Kasumi-1 (cell line): ENCODE measurements at places on chromosomes 12 and 14.
A peak's percentile ranks its signal among the peaks of the same experiment; 100 is the strongest.

GRCh38 chr12:117966511-117966910, 2.3 kb downstream of the KSR2 start:
- DNase-seq, result no peak

DNA sequence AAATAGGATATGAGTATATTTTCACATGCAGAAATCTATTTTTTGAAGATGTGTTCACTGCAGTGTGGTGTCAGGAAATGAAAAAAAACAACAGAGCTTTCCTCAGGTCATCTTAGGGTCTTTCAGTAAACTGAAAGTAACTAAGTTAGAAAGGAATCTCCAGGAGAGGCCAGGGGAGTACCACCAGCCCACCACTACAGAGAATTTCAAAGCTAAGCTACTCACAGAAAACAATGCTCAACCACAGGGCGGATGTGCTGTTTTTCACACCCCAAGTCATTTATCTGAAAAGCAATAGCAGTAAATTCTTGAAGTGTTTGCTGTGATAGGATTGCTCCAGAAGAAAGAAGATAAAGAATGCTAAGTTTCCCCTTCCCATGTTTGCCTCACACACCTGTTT, 79.0 kb downstream of the IFNG start:
- DNase-seq, result no peak

GRCh38 chr12:9134981-9135628, 19.4 kb upstream of the A2M start:
- no peak for DNase-seq

DNA sequence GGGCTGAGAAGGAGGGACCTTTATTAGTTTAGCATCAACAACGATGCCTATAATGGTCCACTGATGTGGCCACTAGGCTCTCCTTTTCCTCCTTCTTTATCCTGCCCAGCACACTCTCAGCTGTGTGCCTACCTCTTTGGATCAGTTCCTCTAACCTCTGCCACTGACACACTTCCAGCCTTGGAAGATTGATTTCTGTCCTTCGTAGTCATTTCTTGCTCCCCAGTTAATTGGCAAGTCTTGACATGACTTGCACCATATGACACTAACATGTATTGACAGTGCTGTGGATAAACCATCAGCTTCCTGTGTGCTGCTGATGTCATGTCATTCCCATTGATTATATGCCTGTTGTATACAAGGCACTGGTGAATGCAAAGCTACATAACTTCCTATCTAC, 90.2 kb upstream of the PLEKHG7 start:
- no peak for DNase-seq

- DNase-seq, result peak; percentile 45
These were observed 1.5 kb downstream of the PRKCH start for GRCh38 chr14:61322799-61323290.

- no peak for DNase-seq
These were observed 225.8 kb downstream of the CRADD start for GRCh38 chr12:93902736-93903562.

DNA sequence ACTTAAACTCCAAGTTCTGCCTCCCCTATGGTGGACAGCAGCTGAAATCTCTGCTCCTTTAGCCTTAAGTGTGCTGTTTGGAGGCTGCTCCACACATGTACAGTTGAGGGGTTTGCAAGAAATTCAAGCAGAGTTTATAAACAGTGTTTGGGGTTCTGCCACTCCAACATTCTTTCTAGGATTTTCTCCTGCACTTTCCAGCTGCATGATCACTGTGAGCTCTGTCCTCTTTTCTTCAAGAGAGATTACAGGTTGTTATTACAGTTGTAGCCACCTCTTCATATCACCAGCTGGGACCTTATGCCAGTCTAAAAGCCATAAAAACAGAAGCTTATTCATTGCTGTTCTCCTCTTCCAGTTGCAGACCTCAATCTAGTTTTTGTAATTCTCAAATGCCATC, 8.4 kb downstream of the ZBTB25 start:
- DNase-seq, result no peak

- peak; percentile 70 for DNase-seq
These were observed 87.0 kb downstream of the SAMD4A start for GRCh38 chr14:54653712-54654469.

DNA sequence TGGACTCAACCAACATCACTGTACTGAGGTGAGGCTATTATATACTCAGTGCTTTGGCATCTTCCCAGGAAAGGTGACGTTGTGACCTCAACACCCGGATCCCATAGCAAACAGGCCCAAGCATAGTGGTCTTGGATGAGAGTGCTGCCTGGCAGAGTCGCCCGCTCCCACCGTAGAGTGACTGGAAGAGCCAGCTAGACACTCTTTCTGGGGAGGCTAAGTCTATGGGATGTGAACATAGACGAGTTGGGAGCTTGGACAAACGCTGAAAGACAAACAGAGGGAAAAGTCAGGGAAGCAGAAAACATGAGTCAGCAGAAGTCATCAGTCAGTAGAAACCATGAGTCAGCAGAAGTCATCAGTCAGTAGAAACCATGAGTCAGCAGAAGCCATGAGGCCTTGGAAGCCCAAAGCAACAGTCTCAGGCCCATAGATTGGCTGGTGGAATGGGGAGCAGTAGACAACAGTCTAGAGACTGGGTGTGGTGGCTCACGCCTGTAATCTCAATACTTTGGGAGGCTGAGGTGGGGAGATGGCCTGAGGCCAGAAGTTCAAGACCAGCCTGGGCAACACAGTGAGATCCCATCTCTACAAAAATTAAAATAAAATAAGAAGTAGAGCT, 66.4 kb upstream of the MAP1LC3B2 start:
- DNase-seq, result no peak

DNA sequence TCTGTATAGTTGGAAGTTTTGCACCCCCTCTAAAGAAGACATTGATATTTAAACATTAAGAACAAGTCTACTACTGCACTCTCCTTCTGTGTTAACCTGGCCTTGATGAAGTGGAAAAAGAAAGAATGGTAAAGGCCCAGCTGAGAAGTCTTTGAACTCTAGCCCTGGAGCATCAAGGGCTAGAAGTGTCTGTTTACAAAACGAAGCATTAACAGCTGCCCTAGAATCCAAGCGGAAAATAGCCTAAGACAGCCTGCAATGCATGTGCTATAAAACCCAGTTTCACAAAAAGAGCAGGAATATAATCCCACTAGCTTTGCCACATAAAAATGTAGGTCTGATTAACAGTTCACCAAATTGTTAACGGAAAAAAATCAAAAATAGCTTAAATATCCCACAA, 60.5 kb downstream of the NUMB start:
- no peak for DNase-seq

DNA sequence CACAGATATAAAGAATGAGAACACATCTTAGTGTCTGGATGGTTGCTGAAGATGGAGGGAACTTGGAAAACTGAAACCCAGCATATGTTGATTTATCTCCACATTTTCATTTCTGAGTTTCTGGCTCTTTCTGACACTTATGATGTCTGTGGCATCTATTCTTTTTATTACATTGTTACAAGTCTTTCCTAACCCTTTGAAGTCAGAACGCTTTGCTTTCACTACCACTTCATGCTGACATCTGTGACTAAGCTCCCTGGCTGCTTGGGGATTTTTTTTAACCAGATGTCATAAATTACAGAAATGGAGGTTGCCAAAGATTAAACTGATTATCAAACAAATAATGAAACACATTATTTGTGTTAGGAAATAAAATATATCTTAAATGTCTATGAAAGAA, 188.7 kb downstream of the KITLG start:
- no peak for DNase-seq

DNA sequence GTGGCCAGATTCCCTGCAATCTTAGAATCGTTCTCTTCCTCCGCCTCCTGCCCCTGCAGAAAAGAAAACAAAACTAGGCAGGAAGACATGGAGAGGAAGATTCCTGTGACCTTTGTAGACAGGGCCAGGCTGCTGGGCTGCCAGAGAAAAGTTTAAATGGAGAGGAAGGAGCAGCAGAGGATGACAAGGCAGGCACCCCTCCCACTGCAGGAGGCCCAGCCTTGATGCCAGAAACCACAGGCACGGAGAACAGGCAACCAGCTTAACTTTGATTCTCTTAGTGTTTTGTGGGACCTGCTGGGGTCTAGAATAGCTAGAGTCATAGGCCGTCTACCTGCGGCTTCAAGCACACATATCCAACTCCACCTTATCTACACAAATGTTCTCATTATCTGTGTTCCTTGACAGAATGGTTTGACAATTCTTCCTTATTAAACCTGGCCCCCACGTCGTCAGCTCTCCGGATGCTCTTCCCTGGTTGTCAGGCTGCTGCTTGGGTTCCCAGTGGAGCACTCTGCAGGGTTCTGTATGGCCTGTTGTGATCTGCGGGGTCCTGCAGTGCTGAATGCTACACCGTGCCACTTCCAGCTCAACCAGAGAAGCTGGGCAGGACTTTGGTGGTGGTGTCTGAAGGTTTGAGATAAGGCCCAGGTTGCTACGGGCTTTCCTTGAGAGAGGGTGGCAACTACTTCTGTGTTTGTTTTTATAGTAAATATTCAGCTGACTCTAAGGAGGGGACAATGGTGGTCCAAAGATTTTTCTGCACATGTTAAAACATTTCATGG, 609.5 kb downstream of the AACS start:
- no peak for DNase-seq

GRCh38 chr12:46237371-46238045, 31.3 kb downstream of the SLC38A1 start:
- DNase-seq, result no peak

- DNase-seq, result no peak
These were observed 858 bp upstream of the ANKRD13A start for GRCh38 chr12:109998241-109998903.

- no peak for DNase-seq
These were observed 278.7 kb downstream of the PDZRN4 start for GRCh38 chr12:41466802-41467201.

GRCh38 chr12:22938323-22938722, 313.4 kb downstream of the ETNK1 start:
- no peak for DNase-seq

DNA sequence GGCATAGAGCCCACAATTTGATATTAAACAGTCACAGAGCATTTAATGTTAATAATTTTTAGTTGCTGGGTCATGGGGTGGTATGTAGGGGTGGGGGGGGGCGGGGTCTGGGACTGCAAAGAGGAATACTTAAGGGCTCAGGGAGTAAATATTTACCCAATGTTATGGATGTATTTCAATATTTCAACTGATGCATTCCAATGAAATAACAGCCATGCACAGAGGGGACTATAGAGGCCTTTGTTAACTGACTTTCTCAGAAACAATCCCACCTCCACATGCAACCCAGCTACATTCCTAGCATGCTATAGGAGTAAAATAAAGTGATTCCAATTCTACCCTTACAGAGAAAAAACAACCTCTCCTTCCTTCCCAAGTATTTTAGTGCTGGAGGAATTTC, 7.9 kb upstream of the BBS10 start:
- DNase-seq, result no peak

- peak; percentile 61 for DNase-seq
These were observed 2.5 kb upstream of the LALBA start for GRCh38 chr12:48572326-48572725.

DNA sequence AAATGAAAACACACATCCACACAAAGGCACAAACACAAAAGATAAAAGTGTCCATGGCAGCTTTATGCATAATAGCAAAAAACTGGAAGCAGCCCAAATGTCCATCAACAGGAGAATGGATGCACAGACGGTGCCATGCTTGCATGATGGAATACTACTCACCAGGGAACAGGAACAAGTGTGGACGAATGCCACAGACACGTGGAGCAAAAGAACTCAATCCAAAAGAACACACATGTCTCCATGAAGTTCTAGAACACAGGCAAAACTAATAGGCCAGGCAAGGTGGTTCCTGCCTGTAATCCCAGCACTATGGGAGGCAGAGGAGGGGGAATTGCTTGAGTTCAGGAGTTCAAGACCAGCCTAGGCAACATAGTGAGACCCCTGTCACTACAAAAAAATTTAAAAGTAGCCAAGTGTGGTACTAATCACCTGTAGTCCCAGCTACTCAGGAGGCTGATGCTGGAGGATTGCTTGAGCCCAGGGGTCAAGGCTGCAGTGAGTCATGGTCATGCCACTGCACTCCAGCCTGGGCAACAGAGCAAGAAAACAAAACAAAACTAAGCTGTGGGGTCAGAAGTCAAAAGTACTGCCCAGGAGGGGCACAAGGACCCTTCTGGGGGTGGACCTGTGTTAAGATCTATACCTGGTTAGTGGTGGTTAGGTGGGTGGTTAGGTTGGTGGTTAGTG, 7.3 kb upstream of the TMEM119 start:
- no peak for DNase-seq

DNA sequence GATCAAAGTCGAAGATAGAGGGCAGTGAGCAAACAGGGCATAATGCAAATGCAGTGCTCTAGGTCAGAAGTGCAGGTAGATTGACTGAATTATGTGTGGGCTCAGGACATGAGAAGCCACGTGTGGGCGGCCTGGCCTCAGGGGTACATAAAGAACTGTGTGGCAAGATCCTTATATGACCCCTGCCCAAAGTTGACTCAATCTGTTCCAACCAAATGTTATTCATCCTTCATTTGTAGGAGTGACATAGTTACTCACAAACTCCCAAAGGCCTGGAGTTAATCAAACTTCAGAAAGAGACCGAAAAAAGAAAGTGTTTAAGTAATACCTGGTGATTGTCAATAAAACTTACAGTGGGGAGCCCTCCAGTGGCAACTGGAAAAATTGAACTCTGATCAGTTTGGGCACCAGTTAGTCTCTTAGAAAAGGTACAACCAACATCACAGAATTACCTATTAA, 150.4 kb upstream of the FAR2 start:
- DNase-seq, result peak; percentile 10

DNA sequence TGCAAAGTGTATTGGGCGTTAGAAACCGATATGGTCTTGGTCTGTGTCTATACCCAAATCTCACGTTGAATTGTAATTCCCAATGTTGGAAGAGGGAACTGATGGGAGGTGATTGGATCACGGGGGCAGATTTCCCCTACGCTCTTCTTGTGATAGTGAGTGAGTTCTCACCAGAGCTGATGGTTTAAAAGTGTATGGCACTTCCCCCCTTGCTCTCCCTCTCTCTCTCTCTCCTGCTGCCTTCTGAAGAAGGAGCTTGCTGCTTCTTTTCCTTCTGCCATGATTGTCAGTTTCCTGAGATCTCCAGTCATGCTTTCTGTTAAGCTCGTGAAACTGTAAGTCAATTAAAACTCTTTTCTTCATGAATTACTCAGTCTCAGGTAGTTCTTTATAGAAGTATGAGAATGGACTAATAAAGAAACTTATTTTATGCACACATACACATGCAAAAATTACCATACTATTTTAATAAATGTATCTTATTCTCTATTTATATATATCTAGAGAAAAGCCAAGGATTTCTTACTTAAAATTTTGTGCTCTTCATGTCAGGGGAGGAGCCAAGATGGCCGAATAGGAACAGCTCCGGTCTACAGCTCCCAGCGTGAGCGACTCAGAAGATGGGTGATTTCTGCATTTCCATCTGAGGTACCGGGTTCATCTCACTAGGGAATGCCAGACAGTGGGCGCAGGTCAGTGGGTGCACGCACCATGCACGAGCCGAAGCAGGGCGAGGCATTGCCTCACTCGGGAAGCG, 1891.0 kb upstream of the FLRT2 start:
- no peak for DNase-seq

- DNase-seq, result no peak
These were observed 3.8 kb upstream of the PLEKHG6 start for GRCh38 chr12:6306599-6307220.

DNA sequence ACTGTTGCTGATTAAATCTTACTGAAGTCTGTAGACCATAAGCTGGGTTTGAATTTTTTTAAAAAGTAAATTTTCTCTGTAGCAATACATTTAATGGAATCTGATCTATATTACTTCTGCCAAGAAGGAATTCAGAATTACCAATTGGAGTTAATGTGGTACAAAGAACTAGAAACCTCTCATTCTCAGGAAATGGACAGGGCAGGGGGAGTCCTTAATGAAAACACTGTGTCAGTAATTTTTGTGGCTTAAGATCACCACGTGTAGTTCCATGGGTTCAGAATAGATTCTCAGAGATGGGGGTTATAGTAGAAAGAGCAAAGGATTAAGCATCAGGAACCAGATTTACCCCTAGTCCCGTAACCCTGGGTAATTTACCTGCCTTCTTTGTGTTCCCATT, 30.3 kb downstream of the FBXL14 start:
- DNase-seq, result no peak
